ENCODE measurements at places on chromosomes 2 and 18.

- no peak for DNase-seq
Observed at GRCh38 chr2:9653485-9654271, 22.9 kb upstream of the YWHAQ start.

DNA sequence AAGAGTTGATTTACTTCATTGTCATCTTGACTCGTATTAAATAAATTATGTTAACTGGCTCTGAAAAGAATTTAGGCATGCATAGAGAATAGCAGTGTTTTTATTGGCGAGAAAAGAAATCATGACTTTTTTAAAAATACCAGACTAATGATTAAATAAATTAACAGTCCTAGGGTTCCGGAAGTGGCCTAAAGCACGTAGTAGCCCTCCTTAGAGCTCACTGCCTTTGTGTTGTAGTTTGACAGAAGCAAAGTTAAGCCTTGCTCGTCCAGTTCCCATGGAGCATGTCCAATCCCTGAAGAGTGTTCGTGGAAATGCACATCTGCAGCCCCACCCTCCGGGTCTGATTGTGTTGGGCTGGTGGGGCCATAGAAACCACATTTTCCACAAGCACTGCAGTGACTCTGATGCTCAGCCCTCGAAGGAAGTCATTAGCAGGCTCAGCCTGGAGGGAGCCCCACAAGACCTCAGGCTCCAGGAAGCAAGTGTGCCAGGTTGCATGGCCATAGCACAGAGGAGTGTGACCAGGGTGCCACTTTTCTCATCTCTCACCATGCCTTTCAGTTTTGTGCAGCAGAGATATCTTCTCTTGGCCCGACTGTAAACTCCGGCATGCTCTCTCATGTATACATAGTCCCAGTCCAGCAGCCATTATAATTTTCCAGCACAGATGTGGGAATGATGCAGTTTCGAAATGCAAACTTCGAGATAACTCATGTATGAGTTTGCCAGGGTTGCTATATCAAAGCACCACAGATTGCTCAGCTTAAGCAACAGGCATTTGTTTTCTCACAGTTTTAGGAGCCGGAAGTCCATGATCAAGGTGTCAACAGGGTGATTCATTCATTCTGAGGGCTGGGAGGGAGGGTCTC is 188.6 kb upstream of the SH3BP4 start:
- no peak for DNase-seq

DNA sequence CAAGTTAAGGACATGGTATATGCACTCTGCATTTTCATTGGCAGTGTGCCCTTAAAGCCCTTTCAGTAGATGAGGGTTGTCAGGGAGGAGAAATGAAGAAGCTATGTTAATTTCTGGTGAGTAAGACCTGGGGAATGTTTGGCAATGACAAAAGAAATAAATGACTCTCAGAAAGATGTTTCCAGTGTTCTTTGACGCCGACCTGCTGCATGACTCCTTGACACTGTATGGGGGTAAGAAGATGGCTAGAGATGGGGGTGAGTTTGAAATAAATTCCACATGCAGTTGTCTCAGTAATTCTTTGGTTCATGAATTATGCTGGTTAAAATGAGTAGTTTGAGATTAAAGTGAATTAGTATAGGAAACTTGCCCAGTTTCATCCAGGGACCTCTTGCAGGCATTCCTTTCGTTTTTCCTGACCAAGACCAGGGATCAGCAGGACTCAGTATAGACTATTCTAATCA is 5.9 kb downstream of the CCDC121 start:
- no peak for DNase-seq

GRCh38 chr18:50039746-50040145 is 155.2 kb downstream of the MYO5B start:
- no peak for DNase-seq

DNA sequence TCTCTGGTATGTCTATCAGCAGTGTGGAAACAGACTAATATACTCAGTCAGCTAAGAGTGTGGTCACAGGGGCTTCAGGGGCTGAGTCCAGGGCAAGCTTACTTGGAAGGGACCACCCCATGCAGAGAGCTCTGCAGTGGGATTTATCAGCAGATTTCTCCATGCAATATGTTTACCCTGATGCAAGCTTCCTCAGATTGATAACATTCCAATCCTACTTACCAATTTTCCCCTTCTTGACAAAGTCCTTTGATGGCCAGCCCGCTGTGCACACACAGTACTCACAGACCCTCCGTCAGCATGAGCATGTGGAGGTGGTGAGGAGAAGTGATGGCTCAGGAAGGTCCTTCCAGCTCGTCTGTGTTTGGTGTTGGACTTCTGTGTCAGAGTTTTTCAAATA is 51.8 kb downstream of the SH3RF3 start:
- DNase-seq, result no peak
